ENCODE measurements at places on chromosomes 13 and 19.

DNA sequence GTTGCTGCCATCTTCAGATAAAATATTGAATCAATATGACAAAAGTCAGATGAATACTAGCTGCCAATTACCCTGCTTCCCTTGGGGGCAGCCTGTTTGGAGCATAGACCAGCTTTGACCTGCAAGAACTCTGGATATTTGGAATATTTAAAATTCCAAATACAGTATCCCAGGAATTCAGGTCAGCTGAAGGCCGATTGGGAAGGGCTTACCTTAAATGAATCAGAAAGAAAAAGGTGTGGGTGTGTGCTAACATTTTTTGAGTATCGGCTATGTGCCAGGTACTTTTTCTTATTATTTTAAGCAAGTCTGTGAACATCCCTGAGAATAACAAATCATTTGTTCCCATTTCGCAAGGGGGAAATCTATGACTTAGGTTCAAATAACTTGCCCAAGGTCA is 1.8 kb upstream of the RUBCNL start:
- DNase-seq, result no peak

DNA sequence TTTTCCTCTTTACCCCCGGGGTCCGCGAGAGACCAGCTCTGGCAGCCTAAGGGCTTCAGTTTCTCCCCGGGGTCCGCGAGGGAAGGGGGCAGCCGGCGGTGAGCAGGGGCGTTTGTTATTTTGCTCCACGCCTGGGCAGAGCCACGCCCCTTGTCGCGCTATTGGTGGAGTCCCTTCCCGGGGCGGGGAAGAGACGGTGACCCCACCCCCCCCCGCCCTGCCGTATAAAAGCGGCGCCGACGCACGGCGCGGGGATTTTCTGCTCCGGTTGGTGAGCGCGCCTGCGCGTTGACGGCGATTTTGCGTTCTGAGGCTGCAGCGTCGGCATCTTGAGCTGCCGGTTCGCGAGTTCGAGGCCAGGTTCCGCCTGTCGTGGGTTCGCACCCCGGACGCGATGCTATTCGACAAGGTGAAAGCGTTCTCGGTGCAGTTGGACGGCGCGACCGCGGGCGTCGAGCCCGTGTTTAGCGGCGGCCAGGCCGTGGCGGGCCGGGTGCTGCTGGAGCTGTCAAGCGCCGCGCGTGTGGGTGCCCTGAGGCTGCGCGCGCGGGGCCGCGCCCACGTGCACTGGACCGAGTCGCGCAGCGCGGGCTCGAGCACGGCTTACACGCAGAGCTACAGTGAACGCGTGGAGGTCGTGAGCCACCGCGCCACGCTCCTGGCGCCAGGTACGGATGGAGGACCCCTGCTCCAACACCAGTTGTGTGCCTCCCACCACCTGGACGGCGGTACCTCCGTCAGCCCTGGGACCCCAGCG is at the start of gene ARRDC2:
ARRDC2 (plus strand) TSS at position 254 of the 757 bp plus-strand sequence; CDS start at position 395, 141 bp downstream.
- peak; percentile 96 for DNase-seq

DNA sequence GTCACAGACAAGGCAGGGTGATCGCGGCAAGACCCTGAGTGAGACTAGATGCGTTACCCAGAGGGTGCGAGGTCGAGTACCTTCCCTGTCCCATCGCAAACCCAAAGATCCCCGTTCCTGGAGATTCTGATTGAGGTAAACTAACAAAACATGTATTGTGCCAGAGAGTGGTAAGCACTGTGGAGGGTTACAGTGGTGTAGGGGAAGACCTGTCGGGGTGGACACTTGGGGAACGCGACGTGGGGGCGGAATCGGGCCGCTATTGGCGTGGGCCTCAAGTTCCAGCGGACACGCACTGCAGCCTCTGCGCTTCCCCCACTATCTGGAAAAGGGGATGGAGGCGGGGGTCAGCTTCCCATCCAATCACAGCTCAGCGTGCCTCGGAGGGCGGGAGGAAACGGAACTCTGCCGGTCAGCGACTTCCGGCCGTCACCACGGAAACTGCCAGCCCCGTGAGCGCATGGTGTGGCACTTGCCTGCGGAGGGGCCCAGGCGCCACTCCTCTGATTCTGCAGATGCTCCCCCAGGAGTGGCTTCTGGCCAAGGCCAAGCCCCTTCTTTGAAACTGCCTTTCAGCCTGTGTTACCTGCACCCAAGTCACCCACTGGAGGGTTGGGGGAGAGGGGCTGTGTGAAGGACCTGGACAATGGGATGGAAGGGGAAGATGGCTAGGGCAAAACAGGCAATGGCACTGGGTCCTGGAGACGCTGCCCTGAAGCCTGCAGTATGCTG is 1.0 kb upstream of the UBE2M start:
- peak; percentile 44 for DNase-seq

- DNase-seq, result peak; percentile 39
Measured at GRCh38 chr19:35247526-35248309, 1.1 kb upstream of the LSR start.

DNA sequence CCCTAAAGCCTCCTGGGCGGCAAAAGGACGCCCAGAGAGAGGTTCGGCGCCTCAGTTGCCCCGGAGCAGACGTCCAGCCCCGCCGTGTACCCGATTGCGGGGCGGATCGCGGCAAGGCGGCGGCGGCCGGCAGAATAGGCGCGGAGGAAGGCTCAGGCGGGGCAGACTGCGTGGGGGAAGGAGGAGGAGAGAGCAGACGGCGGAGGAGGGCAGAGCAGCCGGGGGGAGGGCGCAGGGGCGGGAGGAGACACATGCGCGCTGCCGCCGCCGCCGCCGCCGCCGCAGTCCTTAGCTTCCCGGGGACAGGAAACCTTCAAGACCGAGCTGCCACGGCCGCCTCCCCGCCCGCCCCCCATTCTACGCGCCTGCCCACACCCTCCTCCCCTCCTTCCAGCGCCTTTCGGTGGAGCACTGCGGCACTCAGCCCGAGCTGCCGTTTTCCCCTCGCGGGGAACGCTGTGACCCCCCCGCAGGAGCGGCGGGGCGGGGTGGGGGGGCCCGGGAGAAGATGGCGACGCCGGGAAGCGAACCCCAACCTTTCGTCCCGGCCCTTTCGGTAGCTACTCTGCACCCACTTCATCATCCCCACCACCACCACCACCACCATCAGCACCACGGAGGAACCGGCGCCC is at the start of gene LRCH1:
LRCH1 (plus strand) TSS at position 282 of the 632 bp plus-strand sequence; CDS start at position 509, 227 bp downstream.
- DNase-seq, result peak; percentile 86

- DNase-seq, result no peak
Measured at GRCh38 chr13:88288326-88288725, 617.2 kb downstream of the SLITRK5 start.

DNA sequence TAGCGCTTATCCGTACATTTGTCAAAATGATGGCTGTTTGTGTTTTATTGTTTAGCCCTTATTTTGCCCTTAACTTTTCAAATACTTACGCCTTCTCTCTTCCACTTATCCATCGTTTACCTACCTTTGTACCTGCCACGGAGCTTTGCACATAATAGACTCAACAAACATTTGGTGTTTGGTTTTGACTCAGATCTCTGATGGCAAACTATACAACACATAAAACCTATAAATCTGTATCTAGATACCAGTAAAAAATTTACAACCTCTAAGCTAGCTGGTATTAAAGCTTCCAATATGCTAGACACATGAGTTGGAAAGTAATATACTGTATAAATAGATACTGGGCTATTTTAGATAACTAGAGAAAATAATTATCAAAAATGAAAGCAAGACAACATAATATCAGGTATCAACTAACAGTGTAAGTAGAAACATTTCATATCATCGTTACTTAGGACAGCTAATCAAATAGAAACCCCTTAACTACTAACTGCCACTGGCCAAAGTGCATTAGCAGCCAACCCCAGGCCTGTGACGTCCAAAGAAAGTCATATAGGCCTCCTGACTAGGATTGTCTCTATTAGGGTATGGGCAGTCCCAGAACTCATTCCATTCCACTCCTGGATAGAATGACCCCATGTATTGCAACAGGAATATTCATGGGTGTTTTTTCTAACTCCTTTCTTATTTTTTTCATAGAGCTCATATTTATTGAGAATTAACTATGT is 53.8 kb downstream of the KCTD12 start:
- DNase-seq, result no peak

DNA sequence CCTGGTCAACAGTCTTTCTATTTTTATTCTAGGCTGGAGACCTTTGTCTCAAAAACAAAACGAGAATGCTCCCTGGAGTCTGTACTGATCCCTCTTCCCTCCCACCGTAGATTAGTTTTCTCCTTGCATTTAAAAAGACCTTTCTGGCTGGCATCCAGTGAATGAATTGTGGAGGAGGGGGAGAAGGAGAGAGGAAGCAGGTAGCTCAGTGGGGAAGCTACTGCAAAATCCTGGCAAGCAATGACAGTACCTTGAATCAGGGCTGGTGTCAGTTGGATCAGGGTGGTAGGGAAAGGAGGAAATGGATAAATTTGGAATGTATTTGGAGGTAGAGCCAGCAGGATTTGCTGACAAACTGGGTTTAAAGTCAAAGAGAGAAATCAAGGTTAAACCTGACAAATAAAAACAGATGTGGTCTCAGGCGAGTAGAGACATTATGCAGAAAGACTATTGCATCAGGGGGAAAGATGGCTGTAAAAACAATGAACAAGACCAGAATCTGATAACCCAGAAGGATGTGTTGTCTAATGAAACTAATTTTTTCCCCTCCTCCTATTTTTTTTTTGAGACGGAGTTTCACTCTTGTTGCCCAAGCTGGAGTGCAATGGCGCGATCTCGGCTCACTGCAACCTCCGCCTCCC is 3.5 kb upstream of the CYP2S1 start:
- DNase-seq, result peak; percentile 11

DNA sequence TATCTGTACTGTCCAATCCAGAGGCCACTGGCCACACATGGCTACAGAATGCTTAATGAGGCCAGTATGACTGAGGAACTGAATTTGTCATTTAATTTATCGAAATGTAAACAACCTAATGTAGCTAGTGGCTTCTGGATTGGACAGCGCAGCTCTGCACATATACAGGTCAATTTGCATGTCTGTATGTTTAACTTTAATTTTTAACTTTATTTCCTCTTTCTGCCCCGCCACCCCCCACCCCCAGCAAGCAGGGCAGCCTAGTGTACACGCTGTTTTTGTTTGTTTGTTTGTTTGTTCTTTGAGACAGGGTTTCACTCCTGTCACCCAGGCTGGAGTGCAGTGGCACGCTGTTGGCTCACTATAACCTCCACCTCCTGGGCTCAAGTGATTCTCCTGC is 15.5 kb downstream of the ZSWIM9 start:
- DNase-seq, result no peak

DNA sequence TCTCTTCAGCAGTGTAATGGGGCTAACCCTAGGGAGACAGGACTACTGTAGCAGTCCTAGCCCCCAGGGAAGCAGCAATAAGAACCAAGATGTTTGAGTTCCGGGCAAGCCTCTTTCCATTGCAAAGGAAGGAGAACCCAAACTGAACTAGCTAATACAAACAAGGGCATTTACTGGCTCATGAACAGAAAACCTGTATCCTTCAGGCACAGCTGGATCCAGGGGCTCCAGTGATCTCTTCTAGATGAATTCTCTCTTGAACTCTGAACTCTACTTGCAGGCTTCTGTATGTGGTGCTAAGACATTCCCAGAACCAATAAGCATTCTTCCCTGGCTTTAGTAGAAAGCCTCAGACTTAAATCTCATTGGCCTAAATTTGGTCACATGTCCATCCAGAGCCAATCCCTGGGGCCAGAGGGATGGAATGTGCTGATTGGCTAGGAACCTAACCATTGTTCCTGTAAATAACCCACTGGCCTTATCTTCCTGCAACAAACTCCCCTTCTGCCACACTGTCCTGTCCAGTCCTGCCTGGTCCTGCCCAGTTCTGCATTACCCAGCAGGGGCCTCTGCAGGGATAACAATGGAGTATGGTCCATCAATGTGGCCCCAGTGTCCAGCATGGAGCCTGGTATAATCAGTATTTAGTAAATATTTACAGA is 3.9 kb upstream of the PODNL1 start:
- no peak for DNase-seq

DNA sequence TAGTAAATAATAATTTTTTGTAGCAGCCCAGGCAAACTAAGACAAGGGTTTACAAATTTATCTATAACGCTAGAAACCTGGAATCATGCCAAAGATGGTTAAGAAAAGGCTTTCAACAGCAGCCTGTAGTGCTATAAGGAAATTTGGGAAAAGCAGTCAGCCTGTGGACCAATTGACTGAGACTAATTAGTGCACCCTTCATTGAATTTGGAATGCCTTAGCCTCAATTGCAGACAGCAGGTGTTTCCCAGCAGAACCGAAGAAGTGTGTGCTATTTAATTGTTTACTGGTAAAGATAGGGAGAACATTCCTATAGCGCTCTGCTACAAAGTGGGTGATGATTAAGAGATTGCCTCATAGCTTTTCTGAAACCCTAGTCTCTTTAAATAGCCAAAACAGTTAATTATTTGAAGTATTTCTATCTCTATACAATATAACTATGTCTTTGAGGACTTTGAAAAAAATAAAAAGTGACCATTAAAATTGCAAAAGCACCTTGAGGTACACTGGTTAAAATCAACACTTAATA is 1884.3 kb upstream of the PCDH20 start:
- DNase-seq, result no peak

Data from common myeloid progenitor, CD34-positive (primary cell).